ENCODE measurements at places on chromosomes 7 and 10.

- DNase-seq, result no peak
Observed at GRCh38 chr10:133275684-133276092, 980 bp downstream of the ADAM8 start.

- no peak for DNase-seq
Observed at GRCh38 chr7:15245831-15246230, 316.0 kb downstream of the AGMO start.

DNA sequence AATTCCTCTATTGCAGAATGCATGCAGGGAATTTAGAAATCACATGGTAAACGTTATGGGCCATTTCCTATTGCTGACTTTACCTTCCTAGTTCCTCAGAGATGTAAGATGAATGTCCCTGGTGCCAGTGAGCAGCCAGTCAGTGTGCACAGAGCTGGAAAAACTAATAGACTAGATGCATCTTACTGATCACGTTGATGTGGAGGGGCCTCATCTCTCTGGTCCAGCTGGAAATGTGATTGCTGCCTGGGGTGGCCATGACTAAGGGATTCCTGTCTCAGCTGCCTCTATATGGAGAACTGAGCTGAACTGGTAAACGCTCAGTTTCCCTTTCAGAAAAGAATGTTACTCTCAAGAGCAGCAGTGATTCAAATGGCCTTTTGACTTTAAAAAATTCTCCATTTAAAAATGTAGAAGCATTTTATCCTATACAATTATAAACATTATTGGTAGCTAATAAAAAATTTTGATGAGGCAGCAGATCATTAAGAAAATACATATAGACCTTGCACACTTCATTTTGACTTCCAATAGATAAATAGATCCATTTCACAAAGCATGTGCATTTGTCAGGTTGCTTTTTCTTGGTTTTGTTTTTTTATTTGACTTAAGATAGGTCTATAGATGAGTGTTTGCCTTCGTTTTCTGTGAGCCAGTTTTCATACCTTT lies 80.5 kb upstream of the INSYN2A start:
- no peak for DNase-seq

DNA sequence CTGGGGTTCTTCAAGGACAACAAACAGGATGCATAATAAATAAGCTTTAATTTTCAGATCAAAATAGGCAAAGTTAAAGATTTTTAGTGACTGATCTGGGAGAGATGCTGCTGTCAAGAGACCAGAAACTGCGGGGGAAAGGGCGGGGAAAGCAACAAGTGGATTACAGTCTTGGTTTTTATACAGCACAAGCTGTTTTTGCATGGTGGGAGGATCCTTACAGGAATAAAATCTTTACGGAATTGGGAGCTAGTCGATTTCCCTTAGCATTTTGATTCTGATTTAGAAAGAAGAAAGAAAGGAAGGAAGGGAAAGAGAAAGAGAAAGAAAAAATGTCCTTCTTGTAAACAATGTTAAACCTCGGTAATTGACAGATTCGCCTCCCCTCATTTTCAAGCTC lies 242.3 kb upstream of the SP8 start:
- no peak for DNase-seq

- no peak for DNase-seq
Observed at GRCh38 chr7:150519310-150519709, 4.6 kb downstream of the GIMAP7 start.
